ENCODE measurements at places on chromosomes 7 and 10. TPM values are rescaled to one million over a fixed set of nuclear protein-coding genes. Genes with fewer than 3 reads are reported as not detected.

- peak; percentile 20 for DNase-seq
These were observed 476 bp upstream of the RET start for GRCh38 chr10:43076311-43076875.

DNA sequence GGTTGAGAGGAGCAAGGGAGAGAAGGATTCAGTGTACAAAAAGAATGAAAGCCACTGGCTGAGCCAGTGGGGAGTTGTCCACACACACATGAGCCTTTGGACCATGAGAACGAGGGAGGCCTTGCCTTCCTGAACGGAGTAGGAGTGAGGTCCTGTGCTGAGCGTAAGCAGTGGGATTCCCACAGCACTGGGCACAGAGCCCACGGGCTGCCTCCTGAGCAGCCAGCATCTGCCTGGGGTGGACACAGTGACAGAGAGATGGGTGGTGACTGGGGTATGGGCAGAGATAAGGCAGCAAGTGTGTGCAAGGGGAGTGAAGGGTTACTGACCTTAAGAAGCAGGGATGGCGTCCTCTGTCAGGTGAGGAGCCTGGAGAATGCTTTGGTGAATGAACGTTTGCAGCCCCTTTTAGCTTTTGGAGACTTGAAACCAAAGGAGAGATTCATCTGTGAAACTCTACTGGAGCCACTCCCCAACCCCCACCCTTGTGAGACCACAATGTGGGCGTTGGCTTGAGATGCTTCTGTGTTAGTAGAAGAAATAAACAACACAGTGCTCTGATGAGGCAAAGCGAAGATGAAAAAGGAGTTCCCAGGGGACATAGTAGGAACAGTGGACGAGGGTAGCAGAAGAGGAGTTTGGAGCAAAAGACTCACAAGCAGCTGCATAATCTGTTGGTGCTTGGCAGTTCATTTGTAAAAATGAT lies 56.5 kb downstream of the FIGNL1 start:
- DNase-seq: no peak

DNA sequence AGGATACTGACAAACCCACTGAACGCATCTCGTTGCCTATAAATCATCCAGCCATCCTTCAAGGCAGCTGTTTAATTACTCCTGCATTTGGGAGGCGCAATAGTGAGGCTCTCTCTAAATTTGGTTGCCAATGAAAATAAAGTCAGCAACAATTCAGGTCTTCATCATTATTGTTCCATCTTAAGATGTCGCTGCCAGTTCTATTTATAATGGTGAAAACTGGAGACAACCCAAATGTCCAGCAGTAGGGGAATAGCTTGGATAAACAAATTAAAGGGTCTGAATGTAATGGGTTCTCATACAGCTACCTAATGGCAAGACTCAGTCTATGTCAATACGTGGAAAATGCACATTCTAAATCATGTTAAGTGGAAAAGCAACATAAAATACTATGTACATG lies 120.1 kb upstream of the PLXNA4 start:
- DNase-seq: no peak

GRCh38 chr10:118980870-118981269 lies 48.6 kb upstream of the NANOS1 start:
- no peak for DNase-seq

DNA sequence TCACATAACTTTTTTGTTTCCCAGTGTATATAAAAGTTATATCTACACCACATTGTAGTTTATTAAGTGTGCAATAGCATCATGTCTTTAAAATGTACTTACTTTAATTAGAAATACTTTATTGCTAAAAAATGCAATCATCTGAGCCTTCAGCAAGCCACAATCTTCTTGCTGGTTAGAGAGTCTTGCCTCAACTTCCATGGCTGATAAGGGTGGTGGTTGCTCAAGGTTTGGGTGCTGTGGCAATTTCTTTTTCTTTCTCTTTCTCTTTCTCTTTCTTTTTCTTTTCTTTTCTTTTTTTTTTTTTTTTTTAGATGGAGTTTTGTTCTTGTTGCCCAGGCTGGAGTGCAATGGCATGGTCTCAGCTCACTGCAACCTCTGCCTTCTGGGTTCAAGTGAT lies 360.0 kb downstream of the MAGI2 start:
- DNase-seq: no peak

DNA sequence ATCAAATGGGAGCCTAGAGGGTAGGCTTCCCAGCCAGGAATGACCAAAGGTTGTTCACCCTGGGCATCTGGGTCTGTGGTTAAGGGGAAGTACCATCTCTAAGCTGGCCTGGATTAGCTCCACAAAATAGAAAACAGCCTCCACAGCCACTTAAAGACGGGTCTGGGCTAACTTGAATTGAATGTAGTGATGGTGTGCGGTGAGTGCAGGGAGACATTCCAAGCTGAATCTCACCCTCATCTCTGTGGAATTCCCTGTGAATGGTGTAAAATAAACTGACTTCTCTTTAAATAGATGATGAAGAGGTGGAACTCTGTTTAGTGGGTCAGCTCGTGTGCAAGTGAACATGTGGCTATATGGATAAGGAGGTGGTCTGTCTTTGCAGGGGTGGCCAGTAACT lies 251.0 kb downstream of the DYNC1I1 start:
- no peak for DNase-seq

GRCh38 chr10:109877546-109877945 lies 45.8 kb downstream of the XPNPEP1 start:
- DNase-seq: no peak

GRCh38 chr7:155593461-155594162 lies 47.3 kb upstream of the CNPY1 start:
- no peak for DNase-seq

- DNase-seq: no peak
These were observed 48.2 kb upstream of the FXYD4 start for GRCh38 chr10:43323245-43323644.

- no peak for DNase-seq
These were observed 49.7 kb downstream of the UNC5B start for GRCh38 chr10:71262027-71262426.

DNA sequence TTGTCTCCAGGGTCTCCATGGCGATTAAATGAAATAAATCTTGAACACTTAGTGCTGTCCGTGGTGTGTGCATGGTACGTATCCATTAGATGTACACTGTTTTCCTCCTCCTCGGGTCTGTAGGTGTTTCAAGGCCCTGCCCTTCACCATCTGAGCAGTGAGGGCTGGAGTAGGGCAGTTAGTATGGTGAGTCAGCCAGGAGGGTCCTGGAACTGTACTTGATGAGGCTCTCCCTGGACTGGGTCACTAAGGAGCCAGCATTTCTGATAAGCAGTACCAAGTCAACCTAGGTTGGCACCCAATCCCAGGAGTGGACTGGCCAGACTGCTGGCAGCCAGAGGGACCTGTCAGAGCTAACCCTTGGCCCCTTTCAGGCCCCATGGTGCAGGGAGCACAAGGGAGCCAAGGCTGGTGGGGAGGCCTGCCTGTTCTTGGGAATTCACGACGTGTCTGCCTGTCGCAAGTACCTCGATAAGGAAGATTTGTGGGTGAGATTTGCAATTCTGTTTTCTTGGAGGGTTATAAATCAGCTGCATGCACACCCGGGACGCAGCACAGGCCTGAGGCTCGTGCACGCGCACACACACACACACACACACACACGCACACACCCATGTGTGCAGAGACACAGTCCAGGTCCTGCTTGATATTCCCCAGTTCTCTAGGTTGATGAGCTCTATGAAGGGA lies 114.2 kb downstream of the ZMIZ1 start:
- DNase-seq: peak; percentile 31

GRCh38 chr7:21142081-21142480 lies 285.8 kb upstream of the SP4 start:
- no peak for DNase-seq

DNA sequence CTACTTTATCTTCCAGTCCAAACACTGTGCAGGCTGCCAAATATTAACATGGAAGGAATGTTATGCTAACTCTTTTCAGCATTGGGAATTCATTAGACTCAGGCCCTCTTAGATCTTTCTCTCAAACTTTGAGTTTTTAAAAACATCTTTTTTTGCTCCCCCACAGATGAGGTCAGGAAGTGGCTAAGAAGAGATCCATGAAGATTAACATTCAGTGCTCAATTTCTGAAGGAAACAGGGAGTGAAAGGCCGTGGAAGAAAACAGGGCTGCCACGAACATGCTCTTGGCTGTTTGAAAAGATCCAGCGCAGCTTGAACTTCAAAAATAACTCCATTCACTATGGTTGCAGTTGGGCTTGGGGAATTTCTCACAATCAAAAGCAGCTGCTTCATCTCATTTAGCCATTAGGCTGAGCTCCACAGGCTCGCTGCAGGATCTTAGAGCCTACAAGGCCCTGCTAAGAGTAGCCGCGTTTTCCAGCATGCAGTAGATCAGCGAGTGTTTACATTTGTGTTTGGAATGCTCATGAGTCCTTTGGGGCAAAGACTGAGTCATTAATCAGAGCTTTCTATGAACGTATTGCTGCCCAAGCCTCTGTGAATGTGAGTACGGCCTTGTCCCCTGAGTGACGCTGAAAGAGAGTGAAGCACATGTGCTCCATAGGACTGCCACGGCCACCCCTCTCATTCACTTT lies 41.2 kb upstream of the TNS3 start:
- peak; percentile 92 for DNase-seq

GRCh38 chr10:61842755-61843497 lies 58.6 kb upstream of the ARID5B start:
- peak; percentile 87 for DNase-seq

GRCh38 chr10:112588225-112588990 lies 141.4 kb downstream of the VTI1A start:
- peak; percentile 41 for DNase-seq

DNA sequence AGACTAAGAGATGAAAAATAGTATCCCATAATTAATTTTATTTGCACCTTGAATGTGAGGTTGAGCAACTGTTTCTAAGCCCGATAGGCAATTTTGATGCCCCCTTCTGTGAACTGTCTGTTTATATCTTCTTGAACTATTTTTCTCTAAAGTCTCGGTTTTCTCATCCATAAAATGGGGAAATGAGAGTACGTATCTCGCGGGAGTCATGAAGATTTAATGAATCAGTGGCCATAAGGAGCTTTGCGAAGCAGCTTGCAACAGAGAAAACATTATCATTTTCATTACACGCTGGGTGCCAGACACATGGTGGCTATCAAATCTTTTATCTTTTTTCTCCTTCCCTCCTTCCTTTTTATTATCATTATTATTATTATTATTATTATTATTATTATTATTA lies 108.1 kb upstream of the CARD11 start:
- no peak for DNase-seq

GRCh38 chr10:8544057-8544380 lies 489.5 kb downstream of the GATA3 start:
- DNase-seq: no peak

- no peak for DNase-seq
These were observed 257.3 kb upstream of the TCERG1L start for GRCh38 chr10:131568866-131569265.

DNA sequence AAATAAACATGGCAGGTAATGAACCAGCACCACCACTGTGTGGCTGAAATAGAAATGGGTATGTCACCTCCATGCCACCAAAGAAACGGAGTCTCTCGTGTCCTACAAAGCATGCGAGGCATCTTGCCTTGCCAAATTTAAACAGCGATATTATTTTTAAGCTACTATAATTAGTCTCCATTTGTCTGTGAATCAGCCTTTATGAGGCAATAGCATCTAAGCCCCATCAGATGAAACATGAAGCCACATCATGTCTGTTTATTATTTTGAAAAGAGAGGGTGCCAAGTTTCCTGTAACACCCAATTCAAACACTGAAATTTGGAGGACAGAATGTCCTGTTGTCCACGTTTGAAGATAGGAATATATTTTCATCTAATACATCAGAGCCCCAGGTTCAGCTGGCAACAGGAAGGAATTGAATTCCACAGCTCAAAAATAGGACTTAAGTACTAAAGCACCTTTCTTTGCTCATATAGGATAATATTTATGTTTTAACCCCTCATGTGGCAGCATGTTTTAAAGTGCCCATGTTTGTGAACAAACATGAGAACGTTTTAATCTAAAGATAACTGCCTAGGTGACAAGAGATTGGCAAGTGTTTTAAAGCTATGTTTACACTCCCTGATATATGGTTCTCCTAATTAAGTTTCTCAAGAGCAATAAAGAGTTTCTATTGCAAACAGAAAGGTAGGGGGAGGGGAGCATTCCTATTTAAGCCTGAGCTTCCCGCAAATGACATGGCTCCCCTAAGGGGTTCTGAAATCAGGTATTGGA lies 86.8 kb downstream of the SORBS1 start:
- DNase-seq: peak; percentile 85

DNA sequence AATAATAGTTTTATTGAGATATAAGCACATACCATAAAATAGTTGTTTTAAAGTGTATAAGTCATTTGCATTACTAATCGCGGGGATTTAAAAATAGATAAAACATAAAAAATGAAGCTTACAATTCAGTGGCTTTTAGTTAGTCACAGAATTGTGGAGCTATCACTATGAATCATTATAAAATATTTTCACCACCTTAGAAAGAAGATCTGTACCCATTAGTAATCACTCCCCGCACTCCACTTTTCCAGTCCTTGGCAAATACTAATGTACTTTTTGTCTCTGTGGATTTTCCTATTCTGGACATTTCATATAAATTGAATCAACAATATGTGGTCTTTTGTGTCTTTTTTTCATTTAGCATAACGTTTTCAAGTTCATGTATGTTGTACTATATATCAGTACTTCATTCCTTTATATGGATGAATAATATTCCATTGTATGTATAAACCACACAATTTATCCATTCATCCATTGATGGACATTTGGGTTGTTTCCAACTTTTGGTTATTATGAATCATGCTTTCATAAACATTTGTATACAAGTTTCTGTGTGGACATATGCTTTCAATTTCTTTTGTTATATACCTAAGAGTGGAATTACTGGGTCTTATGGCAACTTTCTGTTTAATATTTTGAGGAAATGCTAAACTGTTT lies 162.5 kb downstream of the MAGI2 start:
- DNase-seq: peak; percentile 78

- peak; percentile 29 for DNase-seq
These were observed 57.2 kb upstream of the ANK3 start for GRCh38 chr10:60446851-60447250.

DNA sequence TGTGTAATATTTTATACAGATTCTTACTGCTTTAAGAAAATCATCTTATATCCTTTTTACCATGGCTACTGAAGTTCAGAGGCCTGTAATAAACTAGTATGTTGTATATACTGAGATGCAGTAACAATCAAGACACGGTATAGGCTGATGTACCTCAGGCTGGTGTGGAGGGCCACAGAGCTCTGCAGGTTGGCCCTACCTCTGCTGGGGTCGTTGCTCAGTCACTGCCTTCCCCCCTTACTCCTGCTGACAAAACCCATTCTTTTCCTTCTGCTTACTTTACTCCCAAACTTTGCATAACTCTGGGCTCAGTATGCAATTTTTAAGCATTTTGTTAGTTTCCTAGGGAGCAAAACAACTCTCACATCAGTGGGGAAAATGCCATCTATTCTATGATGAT lies 200.1 kb upstream of the FOXP2 start:
- DNase-seq: no peak

GRCh38 chr7:101108330-101108857 lies 18.5 kb upstream of the SERPINE1 start:
- DNase-seq: no peak

The NACAD gene
- polyA plus RNA-seq: 0.93 TPM

The XRCC2 gene
- polyA plus RNA-seq: 1.4 TPM

The GNG11 gene
- 84.7 TPM for polyA plus RNA-seq

The MNX1 gene
- polyA plus RNA-seq: not detected

The CCDC146 gene
- polyA plus RNA-seq: 0.87 TPM

The PLAC9 gene
- polyA plus RNA-seq: 117 TPM

The MSMB gene
- not detected for polyA plus RNA-seq

The CHN2 gene
- 1.4 TPM for polyA plus RNA-seq

The SLC16A9 gene
- not detected for polyA plus RNA-seq

The DGKB gene
- polyA plus RNA-seq: 0.43 TPM

The SEPHS1 gene
- 16.6 TPM for polyA plus RNA-seq

The WAPL gene
- 17.1 TPM for polyA plus RNA-seq

The LAMB4 gene
- polyA plus RNA-seq: 0.08 TPM

The LRRC18 gene
- not detected for polyA plus RNA-seq

Data from GM23248 (cell line).